ENCODE measurements at places on chromosomes 5 and 9. TPM values are rescaled to one million over a fixed set of nuclear protein-coding genes. Genes with fewer than 3 reads are reported as not detected.

DNA sequence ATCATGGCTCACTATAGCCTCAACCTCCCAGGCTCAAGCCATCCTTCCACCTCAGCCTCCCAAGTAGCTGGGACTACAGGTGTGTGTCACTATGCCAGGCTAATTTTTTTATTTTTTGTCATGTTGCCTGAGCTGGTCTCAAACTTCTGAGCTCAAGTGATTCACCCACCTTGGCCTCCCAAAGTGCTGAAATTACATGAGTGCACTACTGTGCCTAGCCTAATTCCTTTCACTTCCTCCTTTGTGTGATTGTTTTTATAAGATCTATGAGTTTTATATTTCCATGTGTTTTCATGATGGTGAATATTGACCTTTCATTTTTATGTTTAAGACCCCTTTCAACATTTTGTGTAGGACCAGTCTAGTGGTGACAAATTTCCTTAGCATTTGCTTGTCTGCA is 55.2 kb upstream of the IL12B start:
- no peak for DNase-seq

- DNase-seq: no peak
These were observed 249.0 kb downstream of the MLLT3 start for GRCh38 chr9:20373263-20373662.

DNA sequence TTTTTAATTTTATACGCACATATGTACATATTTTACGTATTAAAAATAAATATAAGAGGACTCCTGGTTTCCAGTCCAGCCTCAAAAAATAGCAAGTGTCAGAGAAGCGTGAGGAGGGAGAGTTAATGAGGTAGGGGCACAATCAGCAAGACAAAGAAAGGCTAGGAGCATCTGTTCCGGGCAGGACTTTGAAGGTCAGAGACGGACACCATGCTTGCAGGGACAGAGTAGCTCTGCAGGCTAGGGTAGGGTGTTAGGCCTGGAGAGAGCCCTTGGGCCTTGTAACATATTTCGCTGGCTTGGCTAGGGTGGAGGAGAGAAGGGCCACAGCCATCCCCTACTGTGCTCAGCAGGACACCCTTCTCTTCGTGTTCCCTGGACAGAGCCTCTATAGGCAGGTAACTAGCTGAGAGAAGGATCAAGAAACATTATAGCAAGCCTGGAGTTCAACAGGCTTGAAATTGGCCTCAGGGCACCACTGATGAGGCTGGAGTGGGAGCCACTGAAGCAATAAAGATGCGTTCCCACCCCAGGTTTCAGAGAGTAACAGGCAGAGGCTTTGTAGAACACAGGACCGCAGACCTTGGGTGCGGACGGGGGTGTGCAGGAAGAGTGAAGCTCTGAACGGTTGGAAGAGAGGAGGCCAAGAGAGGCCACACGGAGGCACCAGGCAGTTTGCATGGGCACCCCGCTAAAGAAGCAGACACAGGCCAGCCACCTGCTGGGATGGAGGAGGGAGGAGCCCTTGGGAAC is 9.7 kb upstream of the IPPK start:
- DNase-seq: no peak

DNA sequence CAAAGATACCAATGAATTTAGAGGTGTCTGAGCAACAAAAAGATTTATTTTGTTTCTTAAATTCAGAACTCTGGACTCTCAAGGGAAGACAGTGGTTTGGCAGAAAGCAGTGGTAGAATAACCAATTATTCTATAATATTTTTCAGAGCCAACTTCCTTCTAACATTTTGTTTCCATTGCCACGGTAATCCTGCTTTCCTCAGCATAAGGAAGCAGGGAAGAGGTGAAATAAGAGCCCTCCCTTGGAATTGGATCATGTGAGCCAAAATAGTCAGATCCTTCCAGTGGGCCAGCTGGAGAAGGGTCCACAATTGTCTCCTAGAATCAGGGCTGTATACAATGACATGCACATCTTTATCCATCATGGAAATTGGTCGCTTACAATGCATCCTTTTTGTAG is 130.0 kb upstream of the MAP1B start:
- no peak for DNase-seq

DIPK1B gene
- 52.8 TPM for total RNA-seq

Measured in neural progenitor cell (in vitro differentiated cells).